ENCODE measurements at places on chromosomes 4 and X.

GRCh38 chrX:136754651-136755050 is 26.1 kb downstream of the ARHGEF6 start:
- DNase-seq: no peak

- DNase-seq: no peak
These were observed 829.3 kb upstream of the LCORL start for GRCh38 chr4:18850867-18851266.

- no peak for DNase-seq
These were observed 65.8 kb upstream of the HELT start for GRCh38 chr4:184952522-184952921.

GRCh38 chrX:38220024-38220414 is 652 bp downstream of the SRPX start:
- peak; percentile 12 for DNase-seq

DNA sequence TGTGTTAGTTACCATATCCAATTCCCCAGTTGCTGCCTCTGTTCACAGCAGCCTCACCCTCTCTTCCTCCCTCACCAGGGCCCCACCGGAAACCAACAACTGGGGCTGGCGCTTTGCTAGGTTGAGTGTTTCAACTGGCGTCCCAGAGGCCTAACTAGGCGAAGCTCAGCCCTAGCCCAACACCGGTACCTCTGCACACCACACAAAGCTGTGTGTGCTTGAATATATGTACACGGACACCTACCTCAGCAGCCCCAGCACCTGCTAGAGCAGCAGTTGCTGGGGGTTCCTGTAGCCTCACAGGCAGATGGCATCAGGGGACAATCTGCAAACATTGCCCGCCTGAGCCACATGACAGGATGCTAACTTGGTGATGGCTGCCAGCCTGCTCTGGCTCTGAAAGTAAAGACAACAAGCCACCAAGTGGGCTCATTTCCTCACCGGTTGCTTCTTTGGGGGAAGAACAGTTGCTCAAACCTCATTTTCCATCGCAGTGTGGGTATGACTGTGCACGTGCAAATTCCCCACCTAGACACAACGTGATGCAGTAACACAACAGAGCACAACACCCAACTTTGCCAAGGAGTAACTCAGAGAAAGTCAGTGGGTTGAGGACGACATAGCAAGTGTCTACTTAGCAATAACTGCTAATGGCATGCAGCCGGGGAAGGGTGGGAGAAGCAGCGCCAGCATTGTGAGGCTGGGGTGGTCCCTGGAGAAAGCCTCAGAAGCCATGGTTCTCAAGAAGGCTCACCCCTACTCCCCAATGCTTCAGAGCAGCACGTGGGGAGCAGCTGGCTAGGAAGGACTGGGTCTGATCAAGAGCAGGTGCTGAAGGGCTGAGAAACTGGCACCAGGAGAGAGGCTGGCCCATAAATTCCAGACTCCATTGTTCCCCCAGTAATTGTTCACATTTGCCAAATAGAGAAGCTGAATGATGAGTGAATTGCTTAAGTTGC is 139.5 kb downstream of the SH3KBP1 start:
- peak; percentile 31 for DNase-seq

GRCh38 chr4:122847931-122848330 is 21.3 kb downstream of the FGF2 start:
- no peak for DNase-seq

DNA sequence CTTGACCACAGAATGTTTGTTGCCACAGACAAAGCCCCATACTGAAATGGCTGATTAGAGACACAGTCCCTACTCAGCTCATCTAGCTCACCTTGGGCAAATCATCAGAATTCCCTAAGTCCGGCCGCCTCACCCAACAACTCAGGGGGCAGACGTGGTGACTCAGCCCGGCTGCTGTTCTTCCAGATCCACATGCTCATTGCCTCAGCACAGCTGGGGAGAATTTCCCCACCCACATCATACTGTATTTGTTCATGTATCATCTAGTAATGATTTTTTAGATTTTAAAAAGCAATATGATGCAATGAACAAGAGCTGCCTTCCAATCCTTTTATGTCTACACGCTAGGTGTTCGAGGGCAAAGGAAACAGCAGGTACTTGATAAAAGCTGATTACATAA is 333.8 kb upstream of the TENM3 start:
- DNase-seq: no peak

- DNase-seq: no peak
These were observed 278.5 kb upstream of the UGT8 start for GRCh38 chr4:114320126-114320525.

DNA sequence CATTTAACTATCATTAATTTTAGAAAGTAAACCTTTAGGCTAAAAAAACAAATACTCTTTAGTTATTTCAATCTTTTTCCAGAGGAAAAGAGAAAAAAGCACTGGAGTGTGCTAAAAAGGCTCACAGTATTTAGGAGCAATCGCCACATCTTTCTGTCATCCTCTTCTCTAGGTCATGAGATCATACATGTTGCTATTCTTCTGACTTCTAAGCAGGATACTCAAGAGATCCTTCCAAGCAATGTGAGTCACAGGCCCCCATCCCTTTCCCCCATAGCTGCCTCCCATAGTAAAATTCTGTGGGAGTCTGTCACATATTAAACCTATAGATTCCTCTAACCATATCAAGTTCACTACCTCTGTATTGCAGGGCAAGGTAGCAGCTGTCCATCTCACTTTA is 7.7 kb downstream of the EDNRA start:
- DNase-seq: no peak

GRCh38 chrX:50114113-50114512 is 86.7 kb downstream of the AKAP4 start:
- no peak for DNase-seq

DNA sequence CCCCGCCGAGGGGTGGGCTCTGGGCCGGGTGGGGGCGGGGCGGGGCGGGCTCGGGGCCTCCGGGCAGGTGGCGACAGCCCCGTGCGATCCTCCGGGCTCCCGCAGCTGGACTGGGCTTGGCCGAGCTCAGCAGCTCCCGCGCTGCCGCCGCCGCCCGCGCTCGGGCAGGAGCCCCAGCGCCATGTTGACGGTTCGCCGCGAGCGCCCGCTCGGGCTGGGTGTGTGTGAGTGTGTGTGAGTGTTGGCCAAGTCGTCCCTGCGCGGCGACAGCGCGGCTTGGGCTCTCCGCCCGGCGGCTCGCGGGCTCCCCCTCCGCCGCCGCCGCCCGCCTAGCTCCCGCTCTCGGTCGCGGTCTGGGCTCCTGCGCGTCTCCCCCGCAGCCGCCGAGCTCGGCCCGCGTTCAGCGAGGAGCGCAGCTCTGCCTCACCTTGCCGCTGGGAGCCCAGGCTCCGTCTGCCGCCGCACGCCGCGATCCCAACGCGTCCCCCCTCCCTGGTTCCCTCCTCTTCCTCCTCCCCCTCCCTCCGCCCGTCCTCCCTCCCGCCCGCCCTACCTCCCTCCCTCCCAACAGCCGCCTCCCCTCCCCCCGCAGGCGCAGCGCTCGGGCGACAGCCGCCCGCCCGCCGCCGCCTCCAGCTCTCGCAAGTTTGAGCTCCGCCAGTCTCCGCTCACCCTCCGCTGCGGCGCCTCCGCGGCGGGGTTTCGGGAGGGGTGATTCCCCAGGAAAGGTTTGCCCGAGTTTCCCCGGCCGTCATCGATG is at the start of gene BCOR:
Gene BCOR (minus strand): TSS at position 455 of the 760 bp plus-strand sequence. CDS start 20,029 bp downstream, outside the sequence.
- DNase-seq: peak; percentile 66

DNA sequence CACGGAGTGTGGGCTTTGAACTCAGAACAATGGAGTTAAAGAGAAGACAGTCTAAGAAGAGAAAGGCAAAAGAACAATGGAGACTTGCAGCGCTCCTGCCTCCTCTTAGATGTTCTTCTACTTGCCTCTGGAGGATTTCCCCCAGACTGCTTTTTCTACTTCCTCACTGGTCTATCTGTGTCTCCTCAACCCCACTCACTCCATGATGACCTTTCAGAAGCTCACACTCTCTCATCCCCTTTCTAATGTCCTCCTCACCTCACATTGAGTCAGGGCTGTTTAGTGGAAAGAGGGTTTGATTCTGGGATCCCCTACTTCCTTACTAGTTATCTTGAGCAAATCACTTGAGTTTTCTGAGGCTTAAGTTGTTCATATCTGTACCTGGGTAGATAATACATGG is 12.2 kb upstream of the HERC6 start:
- DNase-seq: no peak

GRCh38 chrX:53674581-53674980 is 11.9 kb downstream of the HUWE1 start:
- DNase-seq: no peak

DNA sequence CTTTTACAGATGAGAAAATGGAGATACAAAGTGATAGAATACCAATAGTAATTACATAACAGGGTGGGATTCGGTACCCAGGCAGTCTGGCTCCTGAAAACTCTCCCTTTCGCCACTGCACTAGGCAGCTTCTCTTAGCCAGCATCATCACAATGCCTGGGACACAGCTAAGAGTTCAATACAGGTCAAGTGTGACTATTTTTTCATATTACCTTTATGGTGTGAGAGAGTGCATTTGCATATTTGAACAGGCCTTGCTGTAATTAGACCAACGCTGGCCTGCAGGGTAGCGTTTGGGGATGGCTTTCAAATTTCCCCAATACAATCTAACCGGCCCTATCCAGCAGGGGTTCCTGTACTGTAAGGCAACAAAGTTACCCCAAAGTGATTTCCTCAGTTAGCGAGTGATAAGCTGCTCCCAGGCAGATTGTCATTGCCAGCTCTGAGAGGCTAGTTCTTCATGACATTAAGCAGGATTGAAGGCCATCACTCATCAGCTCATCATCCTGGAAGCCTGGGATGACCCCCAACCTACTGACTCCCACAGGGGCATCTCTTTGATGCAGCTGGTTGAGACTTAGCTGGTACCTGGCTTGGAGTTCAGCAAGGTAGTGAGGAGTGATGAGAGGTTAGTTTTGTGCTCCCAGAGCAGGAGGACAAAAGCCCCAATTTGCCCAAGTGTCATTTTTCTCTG is 836.8 kb upstream of the LCORL start:
- no peak for DNase-seq

DNA sequence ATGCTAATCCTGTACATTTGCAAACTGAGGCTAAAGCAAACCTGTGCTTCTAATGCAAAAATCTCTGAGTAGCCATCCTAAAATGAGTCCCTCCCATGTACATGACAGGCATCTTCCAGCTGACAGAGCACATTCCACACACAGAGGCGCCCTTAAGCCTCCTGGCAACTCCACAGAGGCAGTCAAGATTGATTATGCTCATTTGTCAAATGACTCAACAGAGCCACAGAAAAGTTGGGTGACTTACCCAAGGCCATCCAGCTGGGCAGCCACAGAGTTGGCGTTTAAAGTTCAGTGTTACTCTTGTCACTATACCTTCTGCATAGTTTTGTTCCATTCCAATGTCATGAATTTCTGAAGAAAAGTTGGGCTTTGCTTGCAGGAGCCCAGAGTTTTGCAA is 394.6 kb upstream of the FGF13 start:
- DNase-seq: no peak

DNA sequence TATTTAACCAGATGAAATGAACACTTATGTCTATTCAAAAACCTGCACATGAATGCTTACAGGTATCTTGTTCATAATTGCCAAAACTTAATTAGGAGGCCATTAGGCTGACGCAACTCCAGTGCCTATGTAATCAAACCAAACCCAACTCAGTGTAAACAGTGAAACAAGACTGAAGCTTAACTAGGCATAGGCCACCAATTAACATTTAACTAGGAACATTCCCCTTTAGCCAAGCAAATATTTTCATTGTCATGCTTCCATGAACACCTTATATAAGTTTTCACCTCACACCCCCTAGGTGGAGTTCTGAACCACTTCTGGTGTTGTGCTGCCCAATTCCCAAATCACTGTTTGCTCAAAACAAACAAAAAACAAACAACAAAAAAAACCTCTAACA is 686.0 kb downstream of the STPG2 start:
- no peak for DNase-seq

GRCh38 chr4:176781739-176782100 is 11.0 kb downstream of the VEGFC start:
- DNase-seq: no peak

DNA sequence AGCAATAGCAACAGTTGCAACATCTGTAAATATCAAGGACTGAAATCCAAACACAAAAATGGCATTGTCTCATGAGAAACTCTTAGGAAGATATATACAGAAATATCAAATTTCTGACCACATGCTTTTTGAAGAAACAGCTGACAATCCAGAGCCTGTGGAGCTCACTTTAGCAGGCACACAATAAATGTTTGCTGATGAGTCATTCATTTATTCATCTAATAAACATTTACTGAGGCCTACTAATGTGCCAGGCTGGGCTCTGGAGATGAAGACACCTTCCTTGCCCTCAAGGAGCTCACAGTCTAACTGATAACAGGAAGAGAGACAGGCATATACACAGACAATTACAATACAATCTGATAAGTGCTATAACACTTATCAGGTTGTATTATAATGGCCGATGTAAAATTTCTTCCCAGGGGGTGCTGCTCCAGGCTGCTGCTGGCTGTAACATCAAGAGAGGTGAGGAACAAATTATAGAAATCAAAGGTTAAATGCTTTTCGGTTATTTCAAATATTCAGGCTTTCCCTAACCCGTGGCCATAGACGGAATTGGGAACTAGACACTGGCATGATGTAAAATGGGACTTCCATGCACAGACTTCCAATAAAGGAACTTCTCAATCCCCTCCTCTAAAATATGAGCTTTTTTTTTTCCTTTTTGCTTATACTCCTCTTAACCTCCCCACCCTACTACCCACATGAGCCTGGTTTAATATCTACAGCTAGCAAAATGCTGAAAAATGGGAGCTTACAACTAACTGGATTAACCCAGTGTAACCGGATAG is 16.8 kb upstream of the ZCCHC13 start:
- no peak for DNase-seq

DNA sequence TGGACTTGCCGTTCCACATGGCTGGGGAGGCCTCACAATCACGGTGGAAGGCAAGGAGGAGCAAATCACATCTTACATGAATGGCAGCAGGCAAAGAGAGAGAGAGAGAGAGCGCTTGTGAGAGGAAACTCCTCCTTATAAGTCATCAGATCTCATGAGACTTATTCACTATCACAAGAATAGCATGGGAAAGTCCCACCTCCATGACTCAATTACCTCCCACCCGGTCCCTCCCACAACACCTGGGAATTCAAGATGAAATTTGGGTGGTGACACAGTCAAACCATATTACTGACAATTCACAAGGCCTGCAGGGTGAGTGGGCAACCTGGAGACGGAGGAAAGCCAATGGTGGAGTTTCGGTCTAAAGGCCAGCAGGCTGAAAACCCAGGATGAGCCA is 394.3 kb upstream of the TRAM1L1 start:
- no peak for DNase-seq

GRCh38 chrX:119880076-119880475 is 8.4 kb downstream of the NDUFA1 start:
- DNase-seq: no peak

DNA sequence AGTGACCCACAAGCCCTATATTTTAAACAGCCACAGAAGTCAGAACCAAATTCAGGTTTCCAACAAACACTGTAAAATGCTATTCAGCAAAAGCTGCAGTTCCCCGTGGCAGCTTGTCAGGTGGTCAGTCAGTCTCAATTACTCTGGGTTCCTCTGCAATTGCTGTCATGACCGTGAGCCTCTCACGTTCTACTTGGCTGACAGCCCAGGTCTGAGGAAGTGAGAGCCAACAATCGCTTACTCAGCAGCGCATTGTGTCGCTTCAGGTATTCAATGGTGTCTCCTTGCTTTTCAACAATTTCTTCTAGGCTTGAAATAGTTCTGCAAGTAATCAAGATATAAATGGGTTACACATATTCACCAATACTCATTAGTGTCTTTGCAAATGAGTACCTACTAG is 25.8 kb downstream of the TRIM75 start:
- no peak for DNase-seq

GRCh38 chrX:80246271-80246670 is 174.0 kb upstream of the TENT5D start:
- DNase-seq: no peak

GRCh38 chr4:13367244-13367643 is 116.9 kb downstream of the RAB28 start:
- DNase-seq: no peak

Measured in stimulated activated CD4-positive, alpha-beta T cell treated with anti-CD3 and anti-CD28 coated beads, Interleukin-4, amount 100 ng/mL, for 48 hours (primary cell).